ENCODE measurements at places on chromosomes 16 and 17.
A peak's percentile ranks its signal among the peaks of the same experiment; 100 is the strongest.

- DNase-seq = peak; percentile 90
Observed at GRCh38 chr17:69060822-69061221, at the start of gene ABCA9. TSS of gene ABCA9 (minus strand) at chr17:69060927. CDS start at chr17:69051126, 9,801 bp downstream.

- DNase-seq = no peak
Observed at GRCh38 chr17:27413315-27413714, 42.9 kb upstream of the KSR1 start.

GRCh38 chr16:51453251-51453650 lies 302.2 kb upstream of the SALL1 start:
- no peak for DNase-seq

DNA sequence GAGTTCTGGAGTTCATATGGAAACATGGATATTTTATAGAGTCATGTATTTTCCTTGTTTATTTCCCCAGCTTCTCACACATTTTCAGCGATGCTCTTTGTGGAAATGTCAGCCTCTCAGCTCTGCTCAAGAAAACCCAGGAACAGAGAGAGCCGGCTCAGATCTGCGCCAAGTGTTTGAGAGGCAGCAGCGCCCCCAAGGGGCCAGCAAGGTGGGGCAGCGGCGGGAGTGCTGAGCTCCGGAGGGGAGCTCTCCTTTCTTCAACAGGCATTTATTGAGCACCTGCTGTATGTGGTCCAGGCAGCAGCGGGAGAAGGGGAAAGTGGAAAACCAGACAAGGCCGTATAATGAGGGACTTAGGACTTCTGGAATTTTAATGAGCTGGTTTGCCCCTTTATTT lies 421.1 kb upstream of the C16orf82 start:
- no peak for DNase-seq

- no peak for DNase-seq
Observed at GRCh38 chr17:61815863-61816503, 47.3 kb downstream of the BRIP1 start.

GRCh38 chr16:55647798-55648197 lies 8.0 kb upstream of the SLC6A2 start:
- DNase-seq = no peak

GRCh38 chr16:4058386-4058785 lies 57.9 kb downstream of the ADCY9 start:
- DNase-seq = no peak

- no peak for DNase-seq
Observed at GRCh38 chr16:2084895-2085625, 37.3 kb downstream of the TSC2 start.

DNA sequence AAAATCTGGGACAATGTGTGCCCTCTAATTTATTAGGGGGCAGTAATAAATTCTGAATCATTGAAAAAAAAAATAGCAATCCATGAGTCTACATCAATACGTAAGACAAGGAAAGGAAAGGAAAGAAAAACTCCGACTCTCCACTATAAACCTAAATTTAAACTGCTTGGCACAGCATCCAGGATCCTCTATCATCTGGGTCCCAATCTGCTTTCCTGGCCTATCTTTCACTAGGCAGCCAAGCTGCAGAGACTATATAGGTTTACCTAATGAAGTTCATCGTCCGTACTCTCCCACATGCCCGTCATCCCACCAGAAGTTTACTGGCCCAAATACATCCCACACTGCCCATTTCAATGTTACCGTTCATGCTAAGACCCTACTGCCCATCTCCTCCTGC lies 179.2 kb downstream of the PARN start:
- DNase-seq = no peak

- DNase-seq = no peak
Observed at GRCh38 chr16:23342083-23342640, 40.1 kb downstream of the SCNN1B start.

DNA sequence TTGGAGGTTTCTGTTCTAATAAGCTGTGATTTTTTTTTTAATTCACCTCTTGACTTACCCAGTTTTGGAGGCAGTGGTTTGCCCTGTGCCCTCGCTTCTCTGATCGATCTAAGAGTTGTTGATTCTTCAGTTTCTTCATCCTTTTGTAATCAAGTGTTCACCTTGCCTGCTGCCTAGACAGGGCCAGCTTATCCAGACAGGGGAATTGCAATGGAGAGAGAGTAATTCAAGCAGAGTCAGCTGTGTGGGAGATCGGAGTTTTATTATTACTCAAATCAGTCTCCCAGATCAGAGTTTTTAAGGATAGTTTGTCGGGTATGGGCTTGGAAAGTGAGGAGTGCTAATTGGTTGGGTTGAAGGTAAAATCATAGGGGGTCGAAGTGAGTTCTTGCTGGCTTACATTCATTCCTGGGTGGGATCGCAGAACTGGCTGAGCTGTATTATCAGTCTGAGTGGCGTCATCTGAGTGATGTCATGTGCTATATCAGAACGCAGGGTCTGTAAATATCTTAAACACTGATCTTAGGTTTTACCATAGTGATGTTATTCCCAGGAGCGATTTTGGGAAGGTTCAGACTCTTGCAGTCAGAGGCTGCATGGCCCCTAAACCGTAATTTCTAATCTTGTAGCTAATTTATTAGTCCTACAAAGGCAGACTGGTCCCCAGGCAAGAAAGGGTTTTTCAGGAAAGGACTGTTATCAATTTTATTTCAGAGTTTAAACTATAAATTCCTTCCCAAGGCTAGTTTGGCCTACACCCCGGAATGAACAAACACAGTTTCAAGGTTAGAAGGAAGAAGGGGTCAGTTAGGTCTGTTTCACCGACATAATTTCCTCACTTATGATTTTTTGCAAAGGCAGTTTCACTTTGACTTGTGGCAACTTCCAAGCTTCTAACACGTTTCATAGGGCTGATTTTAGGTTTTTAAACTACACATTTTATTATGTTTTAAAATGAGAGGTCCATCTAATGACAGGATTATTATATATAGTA lies 21.5 kb upstream of the KCNJ16 start:
- DNase-seq = peak; percentile 68

DNA sequence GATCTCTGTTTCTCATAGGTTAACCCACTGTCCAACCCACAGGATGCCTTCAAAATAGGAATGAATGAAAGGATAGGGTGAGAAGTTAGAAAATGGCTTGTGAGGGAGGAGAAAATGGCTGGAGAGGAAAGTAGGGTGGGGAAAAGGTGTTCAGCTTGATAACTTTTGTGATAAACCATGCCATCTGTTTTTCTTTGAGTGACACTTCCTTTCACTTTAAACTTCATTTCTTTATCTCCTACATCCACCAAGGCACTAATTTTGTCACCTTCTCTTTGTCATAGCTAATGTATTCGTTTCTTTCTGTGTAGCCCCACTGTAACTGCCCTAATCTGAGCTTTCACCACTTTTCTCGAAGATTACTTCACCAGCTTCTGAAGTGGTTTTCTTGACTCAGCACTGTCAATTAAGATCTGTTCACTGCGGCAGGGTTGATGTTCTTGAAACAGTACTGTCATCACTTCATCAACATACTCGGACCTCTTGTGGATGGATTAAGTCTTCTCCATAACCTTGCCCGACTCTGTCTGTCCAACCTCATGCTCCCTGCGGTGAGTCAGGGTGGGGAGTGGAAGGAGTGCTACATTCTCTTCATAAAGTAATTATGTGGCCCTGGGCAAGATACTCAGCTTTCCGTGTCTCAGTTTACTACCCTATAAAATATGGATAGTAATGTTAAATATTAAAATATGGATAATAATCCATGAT lies 5.5 kb upstream of the KRT10 start:
- DNase-seq = no peak

DNA sequence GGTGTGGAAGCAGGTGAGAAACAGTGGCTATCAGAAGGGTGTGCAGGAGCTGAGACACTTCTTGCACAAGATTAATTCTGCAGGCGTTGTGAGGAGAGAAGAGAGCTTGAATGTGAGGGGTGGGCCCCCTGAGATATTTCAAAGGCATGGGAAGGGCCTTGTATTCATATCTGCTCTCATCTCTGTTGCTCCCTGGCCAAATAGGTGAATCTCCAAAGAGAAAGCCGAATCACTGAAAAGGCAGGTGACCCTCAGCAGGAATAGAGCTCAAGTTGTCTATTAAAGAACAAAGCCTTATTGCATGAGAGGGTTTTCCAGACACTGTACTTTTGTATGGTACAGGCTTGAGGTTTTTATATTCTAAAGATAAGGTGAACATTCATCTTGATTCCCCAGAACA lies 373.1 kb downstream of the TMEM114 start:
- DNase-seq = no peak

DNA sequence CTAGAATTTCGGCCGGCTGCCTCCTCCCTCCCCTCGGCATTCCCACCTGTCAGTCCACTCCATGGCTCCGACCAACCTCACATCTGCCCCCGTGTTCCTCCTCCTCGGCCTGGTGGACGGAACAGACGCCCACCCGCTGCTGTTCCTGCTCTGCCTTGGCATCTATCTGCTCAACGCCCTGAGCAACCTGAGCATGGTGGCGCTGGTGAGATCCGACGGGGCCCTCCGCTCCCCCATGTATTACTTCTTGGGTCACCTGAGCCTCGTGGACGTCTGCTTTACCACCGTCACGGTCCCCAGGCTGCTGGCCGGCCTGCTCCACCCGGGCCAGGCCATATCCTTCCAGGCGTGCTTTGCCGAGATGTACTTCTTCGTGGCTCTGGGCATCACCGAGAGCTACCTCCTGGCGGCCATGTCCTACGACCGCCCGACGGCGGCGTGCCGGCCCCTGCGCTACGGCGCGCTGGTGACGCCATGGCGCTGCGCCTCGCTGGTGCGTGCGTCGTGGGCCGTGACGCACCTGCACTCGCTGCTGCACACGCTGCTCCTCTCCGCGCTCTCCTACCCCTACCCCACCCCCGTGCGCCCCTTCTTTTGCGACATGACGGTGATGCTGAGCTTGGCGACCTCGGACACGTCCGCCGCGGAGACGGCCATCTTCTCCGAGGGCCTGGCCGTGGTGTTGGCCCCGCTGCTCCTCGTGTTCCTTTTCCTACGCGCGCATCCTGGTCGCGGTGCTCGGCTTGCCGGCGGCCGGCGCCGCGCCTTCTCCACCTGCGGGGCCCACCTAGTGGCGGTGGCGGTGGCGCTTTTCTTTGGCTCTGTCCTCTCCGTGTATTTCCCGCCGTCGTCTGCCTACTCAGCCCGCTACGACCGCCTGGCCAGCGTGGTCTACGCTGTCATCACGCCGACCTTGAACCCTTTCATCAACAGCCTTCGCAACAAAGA lies at the start of gene OR3A2:
TSS of gene OR3A2 (minus strand) at position 440 of the 948 bp plus-strand sequence.
- DNase-seq = no peak

DNA sequence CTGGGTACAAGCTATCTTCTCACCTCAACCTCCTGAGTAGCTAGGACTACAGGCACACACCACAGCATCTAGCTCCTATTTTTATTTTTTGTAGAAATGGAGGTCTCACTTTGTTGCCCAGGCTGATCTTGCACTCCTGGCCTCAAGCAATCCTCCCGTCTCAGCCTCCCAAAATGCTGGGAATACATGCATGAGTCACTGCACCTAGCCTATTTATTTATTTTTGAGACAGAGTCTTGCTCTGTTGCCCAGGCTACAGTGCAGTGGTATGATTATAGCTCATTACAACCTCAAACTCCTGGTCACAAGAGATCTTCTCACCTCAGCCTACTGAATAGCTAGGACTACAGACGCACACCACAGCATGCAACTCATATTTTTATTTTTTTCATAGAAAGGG lies 40.1 kb upstream of the RGS9 start:
- no peak for DNase-seq

GRCh38 chr17:57142925-57143324 lies 57.9 kb downstream of the AKAP1 start:
- no peak for DNase-seq

GRCh38 chr17:1931844-1932579 lies 93.1 kb downstream of the RTN4RL1 start:
- DNase-seq = no peak

- no peak for DNase-seq
Observed at GRCh38 chr16:69847643-69848042, 85.5 kb downstream of the WWP2 start.

DNA sequence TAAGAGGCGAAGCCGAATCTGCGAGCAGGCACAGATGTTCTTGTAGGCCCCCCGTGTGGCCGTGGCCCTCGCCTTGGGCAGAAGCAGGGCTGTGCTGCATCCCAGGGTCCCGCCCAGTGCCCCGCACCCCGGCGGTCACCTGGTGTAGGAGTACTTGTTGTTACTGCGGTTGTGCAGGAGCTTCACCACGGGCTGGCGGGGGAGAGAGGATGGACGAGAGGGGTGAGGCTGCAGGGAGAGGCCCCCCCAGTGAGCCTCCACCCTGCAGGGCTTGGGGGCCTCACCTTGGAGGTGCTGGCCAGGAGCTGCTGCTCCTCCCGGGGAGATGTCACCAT lies 11.4 kb downstream of the ASPHD1 start:
- no peak for DNase-seq

DNA sequence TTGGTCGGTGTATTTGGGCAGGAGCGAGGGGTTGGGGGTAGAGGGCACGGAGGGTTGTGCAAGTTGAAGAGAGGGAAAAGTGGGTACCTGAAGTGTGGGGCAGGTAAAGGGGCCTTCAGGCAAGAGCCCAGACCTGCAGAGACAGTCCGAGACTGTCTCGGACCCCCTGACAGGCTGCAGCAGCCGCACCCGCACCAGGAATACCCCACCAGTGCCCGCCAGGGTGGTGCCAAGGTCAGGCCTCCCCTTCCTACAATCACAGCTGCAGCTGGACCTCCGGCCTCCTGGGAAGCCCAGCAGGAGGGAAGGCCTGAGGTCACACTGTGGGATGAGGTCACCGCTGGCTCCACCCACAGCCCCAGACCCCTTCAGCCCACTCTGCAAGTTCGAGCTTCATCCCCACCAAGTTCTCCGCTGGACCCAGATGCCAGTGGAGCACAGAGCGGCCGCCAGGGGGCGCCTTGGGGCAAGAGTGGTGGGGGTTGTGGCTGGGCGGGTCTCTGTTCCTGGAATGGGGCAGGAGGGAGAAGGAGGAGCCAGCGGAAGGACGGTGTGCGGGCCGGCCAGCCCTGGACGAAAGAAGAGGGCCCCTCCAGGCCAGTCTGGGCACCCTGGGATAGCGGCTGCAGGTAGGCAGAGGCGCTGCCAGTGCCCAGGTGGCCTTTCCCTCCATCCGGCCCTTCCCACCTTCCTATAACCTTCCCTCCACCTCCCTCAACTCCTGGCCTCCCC lies at the start of gene HSD3B7:
TSS of gene HSD3B7 (plus strand) at position 539 of the 732 bp plus-strand sequence. CDS start 452 bp downstream, outside the sequence.
- DNase-seq = peak; percentile 69

DNA sequence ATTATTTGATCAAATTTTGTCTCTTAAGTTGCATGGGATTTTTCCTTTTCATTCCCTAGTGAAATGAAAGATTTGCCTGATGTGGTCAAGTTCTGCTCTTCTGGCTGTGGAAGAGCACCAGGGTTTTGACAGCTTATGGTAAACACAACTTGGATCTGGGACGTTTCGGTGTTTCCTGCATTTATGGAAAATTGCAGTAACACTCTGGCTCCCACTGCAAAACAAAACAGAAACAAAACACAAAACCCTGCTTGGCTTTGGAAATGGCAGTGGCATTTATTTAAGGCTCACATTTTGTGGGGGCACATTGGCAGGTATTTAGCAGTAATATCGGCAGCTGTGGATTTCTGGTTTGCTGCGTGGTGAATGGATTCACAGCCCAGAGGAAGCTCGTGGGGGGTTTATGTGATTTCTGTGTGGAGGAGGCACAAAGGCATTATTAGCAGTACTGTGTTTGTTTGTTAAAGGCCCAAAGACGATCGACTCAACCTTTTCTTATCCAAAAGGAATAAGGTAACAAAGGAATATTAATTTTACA lies 377.8 kb downstream of the SNX29 start:
- peak; percentile 73 for DNase-seq

GRCh38 chr17:72683506-72684404 lies 408.7 kb downstream of the SLC39A11 start:
- DNase-seq = no peak

All from endothelial cell of umbilical vein (primary cell).